ENCODE measurements at places on chromosomes 3 and 15.

- no peak for DNase-seq
These were observed 4.4 kb downstream of the DALRD3 start for GRCh38 chr3:49013738-49014660.

DNA sequence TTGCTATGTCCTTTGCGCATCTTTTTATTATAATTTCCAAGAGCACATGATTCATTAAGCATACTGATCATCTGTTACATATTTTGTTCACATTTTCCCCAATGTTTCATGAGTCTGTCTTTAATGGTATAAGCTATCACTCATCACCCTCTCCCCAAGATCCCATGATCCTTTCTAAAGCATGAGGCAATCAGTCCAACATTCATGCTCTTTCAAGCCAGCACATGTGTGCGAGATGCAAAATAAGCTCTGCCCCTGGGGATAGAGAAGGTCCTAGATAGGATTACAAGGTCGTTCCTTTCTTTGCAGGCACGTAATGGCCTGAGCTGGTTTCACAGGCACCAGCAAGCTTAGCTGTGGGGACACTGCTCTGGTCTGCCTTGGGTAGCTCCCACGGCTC is 32.2 kb upstream of the B3GNT5 start:
- DNase-seq = no peak

DNA sequence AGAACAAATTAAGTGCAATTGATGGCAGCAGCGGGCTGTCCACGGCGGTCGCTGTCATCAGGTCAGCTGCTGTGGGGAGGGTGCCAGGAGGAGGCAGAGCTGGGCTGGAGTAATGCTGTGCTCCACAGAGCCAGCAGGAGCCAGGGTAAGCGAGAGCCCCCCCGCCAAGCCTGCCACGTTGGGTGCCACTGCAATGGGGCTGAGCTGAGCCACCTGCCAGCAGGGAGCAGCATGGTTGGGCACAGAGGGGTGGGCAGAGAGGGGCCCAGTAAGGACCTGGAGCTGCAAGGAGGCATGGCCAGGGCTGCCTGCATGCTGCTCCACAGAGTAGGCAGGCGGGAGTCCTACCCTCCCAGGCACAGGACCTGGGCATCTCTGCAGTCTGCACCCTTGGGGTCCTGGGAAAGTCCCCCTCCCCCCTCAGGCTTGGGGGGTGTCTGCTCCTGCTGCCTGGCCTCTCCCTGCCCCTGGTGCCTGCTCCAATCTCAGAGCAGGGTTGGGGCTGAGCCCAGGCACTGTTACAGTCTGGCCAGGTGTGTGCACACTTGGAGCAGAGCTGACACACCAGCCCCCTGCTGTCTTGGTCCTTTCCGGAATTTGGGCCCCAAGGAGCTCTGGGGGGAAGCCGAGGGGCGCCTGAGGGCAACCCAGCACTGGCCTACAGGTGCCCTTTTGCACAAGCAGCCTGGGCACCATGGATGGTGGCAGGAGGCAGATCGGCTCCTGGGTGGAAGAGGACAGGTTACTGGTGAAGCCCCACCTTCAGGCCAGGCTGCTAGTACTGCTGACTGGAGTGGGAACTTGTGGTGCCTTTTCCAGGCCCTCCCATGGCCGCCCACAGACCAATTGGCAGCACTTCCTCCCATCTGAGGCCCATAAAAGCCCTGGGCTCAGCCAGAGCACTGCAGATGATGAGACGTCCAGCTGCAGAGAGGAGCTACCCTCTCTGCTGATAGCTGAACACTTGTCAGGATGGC is 8.5 kb upstream of the PIAS1 start:
- no peak for DNase-seq

DNA sequence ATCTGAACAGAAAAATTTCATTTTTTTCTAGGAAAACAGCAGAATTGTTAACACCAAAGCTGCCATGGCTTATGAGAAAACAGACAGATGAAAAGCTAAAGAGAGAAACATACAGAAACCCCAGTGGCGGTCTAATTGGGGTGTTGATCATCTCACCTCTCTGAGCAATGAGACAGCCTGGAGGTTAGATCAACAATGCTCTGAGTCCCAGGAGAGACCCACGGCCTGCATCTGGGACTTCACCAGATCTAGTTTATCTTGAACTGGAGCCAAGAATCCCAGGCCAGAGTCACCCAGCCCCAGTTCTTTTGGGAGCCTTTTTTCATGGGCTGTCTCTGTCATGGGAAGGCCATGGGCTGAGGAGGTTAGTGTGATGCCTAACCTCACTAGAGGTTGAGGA is 3.5 kb upstream of the GALNT15 start:
- DNase-seq = no peak

- no peak for DNase-seq
These were observed 901.4 kb downstream of the DIPK2A start for GRCh38 chr3:144873066-144873465.

GRCh38 chr3:119700920-119701734 is 1.7 kb upstream of the CFAP91 start:
- no peak for DNase-seq

GRCh38 chr3:83802801-83803200 is 1156.0 kb upstream of the CADM2 start:
- no peak for DNase-seq

DNA sequence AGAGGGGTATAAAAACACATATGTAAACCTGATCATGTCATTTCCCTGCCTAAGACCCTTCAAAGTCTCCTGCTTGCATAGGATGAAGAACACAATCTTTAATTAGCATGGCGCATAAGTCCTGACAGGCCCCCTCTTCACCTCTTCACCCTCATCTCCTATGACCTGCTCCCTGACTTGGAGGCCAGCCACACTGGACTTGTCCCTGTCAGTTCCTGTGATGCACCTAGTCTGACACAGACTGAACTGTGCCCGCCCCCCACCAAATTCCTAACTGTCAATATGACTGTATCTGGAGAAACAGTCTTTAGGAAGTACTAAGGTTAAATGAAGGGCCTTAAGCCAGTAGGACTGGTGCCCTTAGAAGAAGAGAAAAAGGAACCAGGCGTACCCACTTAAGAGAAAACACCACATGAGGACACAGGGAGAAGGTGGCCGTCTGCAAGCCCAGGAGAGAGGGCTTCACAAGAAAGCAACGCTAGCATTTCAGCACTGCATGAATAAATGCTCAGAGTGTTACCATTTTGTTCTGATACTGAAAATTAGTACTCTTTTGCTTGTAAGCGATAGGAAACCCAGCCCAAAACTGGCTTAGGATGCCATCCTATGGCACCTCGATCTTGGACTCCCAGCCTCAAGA is 34.0 kb downstream of the MRPL46 start:
- DNase-seq = no peak

GRCh38 chr3:141994856-141995255 is 118.4 kb downstream of the ATP1B3 start:
- no peak for DNase-seq

GRCh38 chr3:24359645-24360462 is 134.8 kb downstream of the THRB start:
- DNase-seq = no peak

GRCh38 chr3:73966733-73967132 is 342.0 kb upstream of the PDZRN3 start:
- DNase-seq = no peak

DNA sequence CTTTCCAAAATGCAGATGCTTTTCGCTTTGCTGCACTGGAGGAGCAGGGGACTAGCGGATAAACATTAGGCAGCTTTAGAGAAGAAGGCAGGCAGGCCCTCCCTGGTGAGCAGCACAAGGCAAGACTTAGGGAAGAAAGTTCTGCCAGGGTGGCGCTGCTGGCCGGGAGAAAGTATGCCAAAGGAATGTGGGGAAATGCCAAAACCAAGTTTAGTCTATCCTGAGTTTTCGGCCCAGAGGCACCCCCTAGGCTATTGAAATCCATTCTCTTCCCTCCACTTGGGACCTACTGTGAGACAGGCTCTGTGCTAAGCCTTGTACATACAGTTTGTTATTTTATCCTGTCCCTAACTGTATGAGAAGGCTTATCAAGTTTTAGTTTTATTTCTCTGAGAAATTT is 9.2 kb downstream of the SHC4 start:
- no peak for DNase-seq

- DNase-seq = no peak
These were observed 22.5 kb downstream of the KIF7 start for GRCh38 chr15:89632563-89633430.

Measured in heart left ventricle (tissue), 16 donors.